Kidney epithelial cell (primary cell): ENCODE measurements at places on chromosomes 2 and 18.

GRCh38 chr2:191176801-191177438 lies 26.1 kb upstream of the STAT4 start:
- no peak for DNase-seq

DNA sequence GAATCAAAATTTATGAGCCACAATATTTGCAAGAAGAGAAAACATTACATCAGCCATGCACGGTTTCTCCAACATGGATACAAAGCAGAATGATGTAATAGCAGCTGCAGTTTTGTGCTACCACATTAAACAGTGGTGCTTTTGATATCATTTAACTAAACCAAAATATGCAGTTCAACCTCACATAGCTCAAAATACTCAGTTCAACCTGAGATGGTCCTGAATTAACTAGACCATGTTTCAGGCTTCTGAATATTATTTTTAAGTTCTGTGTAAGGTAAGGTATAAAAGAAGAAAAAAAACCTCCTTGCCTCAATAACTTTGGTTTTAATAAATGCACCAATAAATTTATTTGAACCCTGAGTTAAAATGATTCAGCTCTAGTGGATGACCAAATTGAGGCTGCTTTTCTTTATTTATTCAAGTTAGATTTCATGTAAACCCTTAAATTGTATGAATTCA lies 18.8 kb upstream of the TSPYL6 start:
- DNase-seq: peak; percentile 16

GRCh38 chr18:62987055-62987830 lies 271.9 kb downstream of the PHLPP1 start:
- no peak for DNase-seq

GRCh38 chr2:154231021-154231420 lies 359.3 kb downstream of the GALNT13 start:
- DNase-seq: no peak

DNA sequence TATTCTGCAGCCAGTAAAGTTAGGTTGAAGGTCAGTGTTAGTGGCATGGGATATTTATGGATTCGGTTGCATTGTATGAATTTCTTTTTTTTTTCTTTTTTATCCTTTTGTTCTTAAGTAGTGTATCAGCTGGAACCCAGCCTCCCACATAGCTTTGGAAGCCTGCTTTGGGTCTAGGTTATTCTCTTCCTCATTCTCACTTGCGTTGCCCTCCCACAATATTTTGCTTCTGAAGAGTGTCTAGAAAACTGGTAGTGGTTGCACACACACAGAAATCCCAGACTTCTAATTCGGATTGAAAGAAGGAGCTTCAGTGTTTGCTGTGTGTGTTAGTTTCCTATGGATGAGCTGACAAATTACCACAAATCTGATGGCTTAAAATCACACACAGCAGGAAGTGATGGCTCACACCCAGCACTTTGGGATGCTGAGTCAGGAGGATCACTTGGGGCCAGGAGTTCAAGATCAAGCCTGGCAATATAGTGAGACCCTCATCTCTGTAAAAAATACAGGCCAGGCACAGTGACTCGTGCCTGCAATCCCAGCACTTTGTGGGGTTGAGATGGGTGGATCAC lies 104.8 kb downstream of the ARL4C start:
- DNase-seq: no peak

DNA sequence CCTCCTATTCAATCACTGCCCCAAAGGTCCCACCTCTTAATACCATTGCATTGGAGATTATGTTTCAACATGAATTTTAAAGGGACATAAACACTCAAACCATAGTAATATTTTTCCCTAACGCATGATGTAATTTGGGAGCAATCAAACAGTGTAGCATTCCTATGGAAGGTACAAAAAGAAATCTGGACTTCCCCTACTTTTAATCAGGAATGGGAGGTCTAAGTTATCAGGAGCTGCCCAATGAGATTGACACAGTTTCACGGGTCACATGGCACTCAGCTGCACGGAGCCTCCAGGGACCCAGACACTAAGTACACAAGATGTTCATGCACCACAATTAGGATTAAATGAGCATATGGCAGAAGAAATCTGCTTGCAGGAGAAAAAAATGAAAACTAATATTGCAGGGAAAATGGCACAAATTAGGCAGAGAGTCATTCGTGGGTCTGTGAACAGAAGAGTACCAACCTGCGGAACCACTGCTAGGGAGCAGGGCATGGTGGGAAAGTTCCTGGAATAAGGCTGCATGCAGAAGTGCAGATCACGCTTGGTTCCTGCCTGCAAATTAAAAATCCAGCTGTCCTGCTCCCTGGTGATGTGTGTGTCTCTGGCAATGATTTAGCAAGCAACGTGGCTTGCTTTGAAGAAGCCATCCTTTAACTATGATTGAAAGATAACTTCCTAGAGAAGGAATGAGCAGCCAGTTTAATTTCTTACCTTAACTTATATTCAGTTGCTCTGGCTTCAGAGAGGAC lies 326.6 kb upstream of the ID2 start:
- DNase-seq: no peak

GRCh38 chr2:207066791-207067460 lies 98.8 kb downstream of the KLF7 start:
- no peak for DNase-seq

- peak; percentile 23 for DNase-seq
Observed at GRCh38 chr2:172931918-172932520, 143.6 kb upstream of the MAP3K20 start.

DNA sequence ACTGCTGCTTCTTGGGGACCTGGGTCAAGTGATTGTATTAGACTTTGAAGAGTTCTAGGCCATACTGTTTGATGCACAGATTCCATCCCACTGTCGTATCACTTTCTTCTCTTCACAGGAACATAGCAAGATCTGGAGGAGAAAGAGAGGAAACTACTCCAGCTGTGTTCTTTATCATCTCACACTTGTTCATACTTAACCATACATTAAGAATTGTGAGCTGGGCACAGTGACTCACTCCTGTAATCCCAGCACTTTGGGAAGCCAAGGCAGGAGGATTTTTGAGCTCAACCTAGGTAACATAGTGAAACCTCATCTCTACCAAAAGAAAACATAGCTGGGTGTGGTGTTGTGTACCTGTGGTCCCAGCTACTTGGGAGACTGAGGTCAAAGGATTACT lies 111.7 kb downstream of the PARD3B start:
- DNase-seq: no peak

DNA sequence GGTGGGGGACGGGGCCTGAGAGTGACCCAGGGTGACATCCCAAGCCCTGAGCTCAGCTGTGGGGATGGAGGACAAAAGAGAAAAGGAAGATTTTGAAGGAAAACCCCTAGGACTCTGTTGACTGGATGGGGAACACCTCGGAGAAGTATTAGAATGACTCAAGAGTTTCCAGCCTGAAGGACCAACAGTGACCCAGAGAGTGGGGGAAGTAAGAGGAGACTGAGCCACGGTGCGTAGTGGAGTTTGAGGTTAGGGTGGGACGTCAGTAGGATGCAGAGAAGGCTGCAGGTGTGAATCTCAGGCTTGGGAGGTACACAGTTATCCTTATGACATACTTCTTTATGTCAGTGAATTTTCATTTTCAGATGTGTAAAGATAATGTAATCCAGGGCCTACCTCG lies 119.5 kb downstream of the NCK2 start:
- DNase-seq: no peak

DNA sequence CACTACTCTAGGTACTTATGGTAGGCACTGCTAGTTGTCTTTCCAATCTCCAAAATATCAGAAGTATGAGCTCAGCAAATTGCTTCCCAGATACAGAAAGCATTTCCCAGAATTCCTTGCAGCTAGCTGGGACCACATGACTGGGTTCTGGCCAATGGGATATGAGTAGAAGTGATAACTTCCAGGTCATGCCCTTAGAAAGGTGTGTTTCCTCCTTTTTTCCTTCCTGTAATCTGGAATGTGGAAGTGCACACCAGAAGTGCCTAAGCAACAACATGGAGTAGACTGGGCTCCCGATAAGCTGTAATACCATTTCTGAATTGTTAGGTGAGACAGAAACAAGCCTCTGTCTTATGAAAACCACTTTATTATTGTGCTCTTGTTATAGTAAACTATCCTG lies 279.8 kb downstream of the ZNF385B start:
- no peak for DNase-seq

DNA sequence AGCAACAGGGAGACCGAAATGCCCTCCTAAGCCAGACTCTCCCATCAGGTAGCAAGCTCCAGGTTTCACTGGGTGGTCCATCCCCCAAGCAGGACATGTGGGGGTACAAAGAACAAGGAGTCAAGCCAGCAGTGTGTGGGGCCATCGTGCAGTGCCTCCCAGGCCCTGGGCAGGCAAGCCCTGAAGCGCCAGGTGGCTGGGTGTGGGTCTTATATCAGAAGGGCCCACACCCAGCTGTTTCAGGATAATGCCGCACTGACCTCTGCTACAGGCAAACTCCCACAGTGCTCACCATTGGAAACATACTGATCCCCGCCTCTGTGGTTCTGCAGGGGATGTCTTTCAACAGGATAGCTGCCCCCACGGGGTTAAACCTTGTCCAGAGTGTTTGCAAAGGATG lies 174.2 kb upstream of the SMAD2 start:
- no peak for DNase-seq
